ENCODE measurements at places on chromosomes 11 and 22.

GRCh38 chr11:131710511-131710910 lies 340.1 kb downstream of the NTM start:
- DNase-seq = no peak

DNA sequence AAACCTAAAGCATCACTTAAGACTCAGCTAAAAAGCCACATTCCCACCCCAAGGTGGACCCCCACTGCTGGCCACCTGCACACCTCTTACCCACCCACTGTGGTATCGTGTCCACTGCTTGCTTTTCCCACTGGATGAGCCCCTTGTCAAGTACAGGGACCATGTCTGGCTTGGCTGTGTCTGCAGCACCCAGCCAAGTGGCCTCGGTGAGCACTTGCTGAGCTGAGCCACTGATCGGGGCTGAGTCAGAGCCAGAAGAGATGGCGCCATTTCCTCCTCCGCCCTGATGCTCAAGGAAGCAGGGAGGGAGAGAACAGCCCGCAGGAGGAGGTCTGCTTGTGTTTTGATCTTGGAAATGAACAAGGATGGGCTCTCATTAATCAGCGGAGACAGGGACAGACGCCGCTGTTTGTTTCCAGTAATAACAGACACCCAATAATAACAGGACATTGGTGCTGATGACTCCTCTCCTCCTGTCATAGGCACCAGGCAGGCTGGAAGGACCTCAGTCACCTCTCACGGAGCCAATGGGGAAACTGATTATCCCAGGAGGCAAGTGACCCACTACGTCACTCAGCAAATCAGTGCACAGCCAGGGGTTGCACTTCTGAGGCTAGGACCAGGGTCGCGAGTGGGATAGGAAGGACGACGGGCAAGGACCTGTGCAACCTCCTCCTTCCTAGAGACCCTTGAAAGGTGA lies 85.2 kb upstream of the RTL6 start:
- DNase-seq = no peak

GRCh38 chr11:66076561-66076960 lies 6.5 kb downstream of the PACS1 start:
- no peak for DNase-seq

DNA sequence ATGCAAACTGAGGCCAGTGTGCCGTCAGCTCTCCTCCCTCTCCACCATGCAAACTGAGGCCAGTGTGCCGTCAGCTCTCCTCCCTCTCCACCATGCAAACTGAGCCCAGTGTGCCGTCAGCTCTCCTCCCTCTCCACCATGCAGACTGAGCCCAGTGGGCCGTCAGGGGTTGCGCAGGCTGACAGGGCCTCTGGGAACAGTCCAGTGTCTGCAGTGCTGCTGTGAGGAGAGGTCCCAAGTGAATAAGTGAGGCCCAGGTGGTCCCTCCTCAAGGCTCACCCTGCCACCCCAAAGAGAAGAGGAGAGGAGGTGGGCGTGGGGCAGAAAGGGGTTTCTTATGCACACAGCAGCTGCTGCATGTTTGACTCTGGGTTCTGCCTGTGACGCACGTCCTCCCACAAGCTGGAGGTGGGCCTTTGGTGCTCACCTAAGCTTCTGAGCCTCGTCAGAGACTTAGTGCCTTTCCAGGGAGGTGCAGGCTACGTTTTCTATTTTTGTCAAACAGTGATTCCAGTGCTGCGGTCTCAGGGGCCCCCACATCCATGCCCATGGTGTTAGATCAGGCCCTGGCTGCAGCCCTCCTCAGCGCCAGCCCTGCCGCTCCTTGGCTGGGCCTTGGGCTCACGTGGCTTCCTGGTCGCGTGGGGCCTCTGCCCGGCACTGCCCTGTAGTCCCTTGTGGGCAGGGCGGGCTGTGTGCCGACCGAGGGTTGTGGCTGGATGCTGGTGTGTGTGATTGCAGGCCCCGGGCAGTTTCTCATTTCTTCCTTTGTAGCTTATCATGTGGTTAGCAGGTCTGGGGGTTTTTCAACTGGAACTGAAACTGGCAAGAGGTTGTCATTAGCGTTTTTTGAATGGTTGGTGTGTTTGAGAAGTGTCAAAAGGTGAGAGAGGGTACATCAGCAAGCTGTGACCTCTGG lies 7.1 kb downstream of the TPCN2 start:
- DNase-seq = no peak

DNA sequence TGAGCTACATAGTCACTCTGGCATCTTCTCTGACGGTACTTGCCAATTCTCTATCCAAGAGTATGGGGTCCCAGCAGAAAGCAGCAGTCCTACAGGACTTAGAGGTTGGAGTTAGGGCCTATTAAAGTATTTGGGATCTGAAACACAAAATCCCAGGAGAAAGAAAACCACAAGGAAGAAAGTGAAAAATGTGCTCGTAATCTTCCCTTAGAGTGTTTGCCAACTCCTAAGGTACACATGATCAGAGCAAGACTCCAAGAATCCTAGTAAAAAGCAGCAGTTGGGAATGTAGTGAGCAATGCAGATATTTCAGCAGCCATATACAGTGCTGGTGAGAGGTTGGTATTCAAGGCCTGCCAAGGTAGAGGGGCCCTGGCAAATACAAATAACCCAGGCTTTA lies 71.6 kb downstream of the EXT2 start:
- DNase-seq = no peak

- DNase-seq = no peak
These were observed 6.4 kb upstream of the LDHAL6A start for GRCh38 chr11:18449251-18449650.

DNA sequence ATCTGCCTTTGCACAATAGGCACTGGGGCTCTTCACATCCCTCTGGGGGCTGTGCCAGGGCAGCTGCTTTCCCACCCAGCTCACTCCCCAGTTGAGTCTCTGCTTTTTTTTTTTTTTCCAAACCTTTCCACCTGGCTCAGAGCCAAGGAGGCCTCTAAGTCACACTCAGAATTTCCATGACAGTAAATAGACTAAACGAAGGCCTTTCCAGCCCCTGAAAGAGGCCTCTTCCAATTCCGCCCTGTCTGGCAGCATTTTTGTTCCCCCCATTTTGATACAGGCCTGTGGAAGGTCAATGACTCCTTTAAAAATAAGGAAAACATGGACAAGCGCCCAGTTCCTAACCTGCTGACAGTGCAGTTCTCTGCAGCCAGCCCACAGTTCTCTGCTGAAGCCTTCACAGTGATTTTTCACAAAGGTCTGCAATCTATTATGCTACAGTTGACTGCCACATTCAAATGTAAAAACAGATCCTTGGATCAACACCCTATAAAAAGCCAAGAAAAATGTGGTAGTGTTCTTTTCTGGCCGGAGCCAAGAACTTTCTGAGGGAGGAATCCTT lies 107.5 kb upstream of the SESN3 start:
- no peak for DNase-seq

DNA sequence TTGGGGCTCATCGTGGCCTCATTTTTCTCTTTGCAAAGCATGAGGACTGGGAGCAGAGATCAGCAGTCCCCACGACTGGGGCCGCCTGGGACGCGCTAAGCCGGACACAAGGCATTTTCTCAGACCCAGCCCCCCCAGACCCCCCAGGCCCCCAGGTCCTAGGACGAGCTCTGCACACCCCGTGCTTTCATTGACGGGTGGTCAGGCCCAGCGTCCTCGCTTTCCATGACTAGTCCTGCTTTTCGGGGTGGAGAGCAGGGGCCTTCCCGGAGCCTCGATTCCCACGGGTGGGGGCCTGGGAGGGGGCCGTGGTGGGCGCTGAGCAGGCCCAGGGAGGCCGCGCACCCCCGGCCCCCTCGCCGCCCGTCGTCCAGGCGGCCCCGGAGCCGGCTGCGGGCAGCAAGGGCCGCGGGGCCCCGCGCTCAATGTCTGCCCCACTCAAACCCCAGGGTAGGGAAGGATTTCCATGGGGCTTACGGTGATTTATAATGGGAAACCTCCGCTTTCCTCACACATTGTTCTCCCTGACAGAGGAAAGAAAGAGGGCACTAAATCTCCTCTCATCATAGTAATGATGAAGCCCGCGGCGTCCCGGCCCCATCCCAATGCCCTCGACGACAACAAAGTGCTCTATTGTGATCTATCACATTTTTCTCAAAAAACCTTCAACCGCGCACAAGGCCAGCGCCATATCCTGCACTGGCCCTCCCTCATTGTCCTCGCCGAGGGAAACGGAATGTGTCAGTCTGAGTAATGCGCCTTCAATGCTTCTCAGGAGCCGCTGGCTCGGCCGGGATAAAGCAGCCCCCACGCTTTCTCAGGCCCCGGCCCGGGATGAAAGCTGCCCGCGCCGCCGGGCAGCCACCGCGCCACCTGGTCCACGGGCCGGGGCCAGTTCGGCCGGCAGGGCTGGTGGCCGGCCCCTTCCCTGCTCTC lies 10.4 kb upstream of the LINC01488 start:
- DNase-seq = no peak

DNA sequence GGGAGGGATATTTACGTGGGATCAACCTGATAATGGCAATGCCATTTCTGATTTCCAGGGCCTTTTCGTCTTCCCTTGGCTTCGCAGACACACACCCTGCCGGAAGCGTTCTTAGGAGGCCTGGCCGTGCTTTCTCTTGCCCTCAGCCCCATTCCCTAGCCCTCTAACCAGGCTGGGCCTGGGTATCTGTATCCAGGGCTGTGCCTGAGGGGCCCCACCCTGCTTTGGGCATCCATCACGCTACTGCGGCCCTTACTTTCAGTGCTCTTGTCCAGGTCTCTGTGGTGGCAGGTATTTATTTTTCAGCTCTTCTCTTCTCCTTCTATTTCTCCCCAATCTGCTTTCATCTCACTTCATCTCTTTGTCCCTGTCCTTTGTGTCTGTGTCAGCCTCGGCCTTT lies 105.0 kb downstream of the ZBTB16 start:
- DNase-seq = no peak

DNA sequence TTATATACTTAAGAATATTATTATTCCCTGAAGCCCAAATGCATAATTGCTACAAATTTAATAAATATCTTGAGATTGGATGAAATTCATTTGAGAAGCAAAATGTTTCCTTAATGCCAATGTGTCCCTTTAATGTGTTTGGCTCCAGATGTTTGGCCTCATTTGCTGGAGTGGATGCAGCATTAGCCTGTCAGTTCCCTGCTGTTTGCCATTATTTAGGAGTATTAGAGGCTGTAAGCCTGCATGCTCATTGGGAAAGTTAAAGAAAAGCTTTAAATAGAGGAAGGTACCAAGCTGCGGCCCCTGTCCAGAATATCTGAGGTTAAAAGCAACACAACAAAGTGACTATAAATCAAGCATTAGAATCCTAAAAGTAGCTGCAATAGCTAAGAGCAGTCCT lies 54.8 kb upstream of the PITPNB start:
- DNase-seq = no peak

- peak; percentile 61 for DNase-seq
These were observed 39.1 kb downstream of the B3GAT1 start for GRCh38 chr11:134372961-134373360.

DNA sequence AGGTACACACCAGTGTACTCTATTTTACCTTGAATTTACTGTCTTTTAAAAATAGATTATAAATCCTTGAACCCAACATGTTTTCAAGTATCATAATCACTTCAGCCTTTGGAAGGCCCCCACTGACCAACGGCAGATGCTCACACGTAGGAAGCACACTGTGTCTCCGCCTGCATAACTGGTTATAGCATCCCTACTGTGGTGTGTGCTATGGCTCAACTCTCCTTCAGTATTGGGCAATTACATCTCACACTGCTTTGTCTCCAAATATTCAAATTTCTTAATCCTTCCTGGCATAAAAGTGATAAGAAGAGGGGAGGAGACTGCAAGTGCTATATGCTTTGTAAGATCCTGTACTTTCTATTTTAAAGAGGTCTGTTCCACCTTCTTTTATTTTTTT lies 165.7 kb downstream of the CADM1 start:
- DNase-seq = no peak

DNA sequence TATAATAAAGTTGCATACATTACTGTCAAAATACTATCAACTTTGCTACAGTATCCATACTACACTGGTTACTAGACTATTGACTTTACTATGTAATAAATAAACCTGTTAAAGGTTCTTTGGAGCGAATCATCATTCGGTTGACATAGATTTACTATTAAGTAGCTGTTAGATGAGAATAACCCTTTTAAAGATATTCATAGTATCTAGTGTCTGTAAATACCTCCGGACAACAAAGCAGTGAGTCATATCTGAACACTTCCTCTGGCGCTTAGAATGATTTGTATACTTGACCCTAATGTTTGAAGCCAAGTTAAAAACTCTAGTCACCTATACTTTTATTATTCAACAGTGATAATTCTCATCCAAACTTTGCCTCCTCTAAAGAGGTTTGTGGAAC lies 84.7 kb downstream of the MSANTD4 start:
- no peak for DNase-seq

DNA sequence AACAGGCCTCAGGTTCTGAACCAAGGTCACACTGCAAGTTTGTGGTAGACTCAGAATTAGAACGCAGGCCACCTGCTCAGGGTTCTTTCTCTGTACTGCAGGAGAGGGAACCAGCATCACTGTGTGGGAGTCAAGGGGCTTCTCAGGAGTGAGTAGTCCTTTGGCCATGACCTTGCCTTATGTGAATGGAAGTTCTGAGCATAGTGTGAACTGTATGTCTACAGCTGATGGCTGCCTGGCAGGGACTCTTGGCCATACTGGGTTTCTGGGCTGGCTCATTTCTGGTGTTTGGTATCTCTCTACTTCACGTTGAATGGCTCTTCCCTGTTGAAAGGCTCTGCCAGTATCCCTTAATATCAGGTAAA lies 40.1 kb upstream of the TUB start:
- no peak for DNase-seq

- DNase-seq = no peak
These were observed 166.4 kb upstream of the TBCEL start for GRCh38 chr11:120857508-120857907.

DNA sequence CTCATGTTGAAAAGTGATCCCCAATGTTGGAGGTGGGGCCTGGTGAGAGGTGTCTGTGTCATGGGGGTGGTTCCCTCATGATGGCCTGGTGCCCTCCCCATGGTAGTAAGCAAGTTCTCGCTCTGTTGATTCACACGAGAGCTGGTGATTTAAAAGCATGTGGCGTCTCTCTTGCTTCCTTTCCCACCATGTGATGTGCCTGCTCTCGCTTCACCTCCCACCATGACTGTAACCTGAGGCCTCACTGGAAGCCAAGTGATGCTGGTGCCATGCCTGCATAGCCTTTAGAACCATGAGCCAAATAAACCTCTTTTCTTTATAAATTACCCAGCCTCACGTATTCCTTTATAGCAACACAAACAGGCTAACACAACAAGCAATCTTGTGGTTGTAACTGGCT lies 52.4 kb downstream of the VSIG10L2 start:
- no peak for DNase-seq

GRCh38 chr11:113725913-113726312 lies 19.8 kb upstream of the TMPRSS5 start:
- DNase-seq = no peak

GRCh38 chr11:23509023-23509422 lies 648.7 kb upstream of the CCDC179 start:
- DNase-seq = no peak

GRCh38 chr11:68677432-68677831 lies 6.9 kb upstream of the GAL start:
- no peak for DNase-seq
